ENCODE measurements at places on chromosomes 3 and 15.

GRCh38 chr15:96331945-96332636, 1.6 kb downstream of the NR2F2 start:
- H3K27me3 ChIP-seq, result peaks cover 79% of the 10 kb centered on the region
- H3K4me3 ChIP-seq, result no peak overlapping the region
- no peak for DNase-seq
- peaks cover 3% of the 10 kb centered on the region for H3K36me3 ChIP-seq
- H3K27ac ChIP-seq, result no peak overlapping the region

DNA sequence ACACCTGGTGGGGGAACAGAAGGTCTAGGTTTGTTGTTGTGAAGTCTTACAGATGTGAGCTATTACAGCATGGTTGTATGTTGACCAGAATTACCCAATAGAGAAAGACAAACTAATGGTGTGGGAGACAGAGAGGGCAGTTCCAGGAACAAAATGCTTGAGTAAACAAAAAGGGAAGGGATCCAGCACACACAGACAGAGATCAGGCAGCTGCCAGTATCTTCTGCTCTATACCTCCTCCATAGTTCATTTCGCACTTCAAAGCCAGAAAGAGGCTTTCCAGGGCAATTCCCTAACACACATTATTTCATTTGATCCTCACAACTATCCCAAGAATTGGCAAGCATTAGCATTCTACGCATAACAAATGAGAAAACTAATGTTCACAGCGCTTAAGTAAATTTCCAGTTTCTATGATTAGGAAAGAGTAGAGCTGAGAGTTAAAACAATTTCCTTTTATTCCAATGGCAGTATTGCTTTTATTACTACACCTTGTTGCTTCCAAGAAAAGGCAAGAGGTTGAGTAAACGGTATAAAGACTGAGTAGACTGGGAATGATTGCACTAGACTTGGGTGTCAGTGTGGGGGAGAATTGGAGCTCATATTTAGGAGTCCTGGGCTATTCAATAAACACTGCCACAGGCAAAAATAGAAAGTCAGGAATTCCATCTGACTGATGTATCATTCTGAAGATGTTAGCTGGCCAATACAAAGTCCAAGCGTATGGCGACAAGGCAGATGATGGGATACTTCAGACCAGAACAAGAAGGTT, 39.7 kb upstream of the ZNF280D start:
- no peaks in the 10 kb centered on the region for H3K4me1 ChIP-seq
- H3K36me3 ChIP-seq, result no peaks in the 10 kb centered on the region
- DNase-seq, result no peak
- no peak overlapping the region for H3K4me3 ChIP-seq
- H3K27me3 ChIP-seq, result peaks cover 33% of the 10 kb centered on the region

GRCh38 chr15:70495991-70496599, 267.3 kb downstream of the UACA start:
- peaks cover 1% of the 10 kb centered on the region for H3K27me3 ChIP-seq
- peaks cover 60% of the 10 kb centered on the region for H3K4me1 ChIP-seq
- H3K36me3 ChIP-seq, result no peaks in the 10 kb centered on the region
- no peak overlapping the region for H3K27ac ChIP-seq

DNA sequence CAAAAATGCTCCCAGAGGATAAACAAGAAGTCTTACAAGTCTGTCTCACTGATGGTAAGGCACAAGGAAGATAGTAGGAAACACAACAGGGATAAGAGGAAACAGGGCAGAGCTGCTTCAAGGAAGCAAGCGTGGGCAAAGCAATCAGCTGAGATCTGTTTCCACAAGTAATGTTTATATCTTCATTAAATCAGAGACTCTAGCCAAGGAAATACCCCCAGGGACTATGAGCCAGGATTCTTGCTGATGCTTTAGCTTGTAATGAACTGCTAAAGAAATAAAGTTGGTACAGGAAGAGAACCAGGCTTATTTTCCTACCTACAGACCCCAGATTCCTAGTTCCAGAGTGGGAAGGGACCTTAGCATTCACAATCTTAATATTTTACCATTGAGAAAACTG, 112.7 kb upstream of the C3orf80 start:
- H3K27me3 ChIP-seq, result peaks cover 14% of the 10 kb centered on the region
- H3K36me3 ChIP-seq, result no peaks in the 10 kb centered on the region
- H3K4me3 ChIP-seq, result no peak overlapping the region
- no peaks in the 10 kb centered on the region for H3K4me1 ChIP-seq
- no peak overlapping the region for H3K27ac ChIP-seq
- DNase-seq, result no peak

GRCh38 chr3:32421991-32422859, 30.6 kb downstream of the CMTM7 start:
- no peaks in the 10 kb centered on the region for H3K27me3 ChIP-seq
- DNase-seq, result no peak
- peaks cover 89% of the 10 kb centered on the region for H3K4me1 ChIP-seq
- no peak overlapping the region for H3K4me3 ChIP-seq
- H3K36me3 ChIP-seq, result peaks cover 1% of the 10 kb centered on the region

All from activated naive CD4-positive, alpha-beta T cell treated with anti-CD3 and anti-CD28 coated beads for 36 hours (primary cell).